Esophagus squamous epithelium (tissue), 5 donors: ENCODE measurements at places on chromosomes 6 and 20.

DNA sequence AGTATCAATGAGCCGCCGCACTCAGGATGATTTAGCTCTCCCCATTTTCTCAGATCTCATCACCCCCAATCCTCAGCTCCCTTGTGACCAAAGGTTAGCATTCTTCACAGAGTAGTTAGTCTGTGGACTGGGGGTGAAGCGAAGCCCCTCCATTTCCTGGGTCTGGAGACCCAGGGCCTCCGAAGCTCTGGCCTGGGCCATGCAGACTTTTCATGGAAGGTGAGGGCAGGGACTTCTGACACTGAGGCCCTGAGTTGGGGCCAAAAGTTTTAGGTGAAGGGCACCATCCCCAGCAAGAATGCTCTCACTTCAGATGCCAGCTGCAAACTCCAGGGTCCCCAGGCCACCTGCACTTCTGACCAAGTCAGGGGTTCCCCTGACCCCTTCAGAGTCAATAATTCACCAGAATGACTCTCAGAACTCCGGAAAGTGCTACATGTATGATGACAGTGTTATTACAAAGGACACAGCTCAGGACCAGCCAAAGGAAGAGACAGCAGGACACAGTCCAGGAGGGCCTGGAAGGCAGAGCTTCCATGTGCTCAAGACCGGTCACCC, 65.7 kb upstream of the DUSP22 start:
- DNase-seq: no peak

GRCh38 chr6:137964876-137965275, 97.8 kb downstream of the TNFAIP3 start:
- DNase-seq: no peak

GRCh38 chr20:45229264-45230056, 8.3 kb downstream of the SEMG2 start:
- DNase-seq: no peak

DNA sequence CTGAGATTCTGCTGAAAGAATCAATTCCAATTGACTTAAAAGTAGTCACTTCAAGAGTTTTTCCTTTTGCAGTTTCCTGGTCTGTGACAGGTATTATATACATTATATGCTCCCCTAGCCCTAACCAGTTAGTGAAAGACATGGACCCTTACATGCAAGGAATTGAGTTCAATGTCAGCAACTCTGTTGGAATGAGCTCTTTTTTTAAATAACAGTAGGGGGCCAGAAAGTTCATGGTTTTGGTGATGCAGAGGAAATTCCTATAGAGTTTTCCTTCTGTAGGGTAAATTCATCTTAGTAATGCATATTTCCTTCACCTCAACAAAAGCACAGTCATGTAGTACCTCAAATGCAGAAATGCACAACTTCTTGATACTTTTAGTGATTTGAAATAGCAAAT, 172.2 kb downstream of the KIF6 start:
- no peak for DNase-seq

- no peak for DNase-seq
These were observed 643.5 kb upstream of the ID4 start for GRCh38 chr6:19193624-19194023.

DNA sequence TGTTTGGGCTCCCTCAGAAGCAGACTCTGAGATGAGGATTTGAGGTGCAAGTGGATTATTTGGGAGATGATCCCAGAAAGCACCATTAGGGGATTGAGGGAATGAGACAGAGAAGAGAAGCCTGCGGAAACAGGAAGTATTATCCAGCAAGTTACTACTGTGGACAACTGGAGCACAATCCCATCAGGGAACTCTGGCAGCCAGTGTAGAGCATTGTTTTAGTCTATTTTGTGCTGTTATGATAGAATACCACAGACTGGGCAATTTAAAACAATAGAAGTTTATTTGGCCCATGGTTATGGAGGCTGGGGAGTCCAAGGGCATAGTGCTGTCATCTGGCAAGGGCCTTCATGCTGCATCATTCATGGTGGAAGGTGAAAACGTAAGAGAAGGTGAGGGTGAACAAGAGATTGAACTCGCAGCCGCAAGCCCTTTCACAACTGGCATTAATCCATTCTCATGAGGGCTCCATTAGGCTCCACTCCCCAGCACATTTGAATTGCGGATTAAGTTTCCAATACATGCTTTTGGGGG, 43.5 kb upstream of the SLC9A8 start:
- DNase-seq: no peak

DNA sequence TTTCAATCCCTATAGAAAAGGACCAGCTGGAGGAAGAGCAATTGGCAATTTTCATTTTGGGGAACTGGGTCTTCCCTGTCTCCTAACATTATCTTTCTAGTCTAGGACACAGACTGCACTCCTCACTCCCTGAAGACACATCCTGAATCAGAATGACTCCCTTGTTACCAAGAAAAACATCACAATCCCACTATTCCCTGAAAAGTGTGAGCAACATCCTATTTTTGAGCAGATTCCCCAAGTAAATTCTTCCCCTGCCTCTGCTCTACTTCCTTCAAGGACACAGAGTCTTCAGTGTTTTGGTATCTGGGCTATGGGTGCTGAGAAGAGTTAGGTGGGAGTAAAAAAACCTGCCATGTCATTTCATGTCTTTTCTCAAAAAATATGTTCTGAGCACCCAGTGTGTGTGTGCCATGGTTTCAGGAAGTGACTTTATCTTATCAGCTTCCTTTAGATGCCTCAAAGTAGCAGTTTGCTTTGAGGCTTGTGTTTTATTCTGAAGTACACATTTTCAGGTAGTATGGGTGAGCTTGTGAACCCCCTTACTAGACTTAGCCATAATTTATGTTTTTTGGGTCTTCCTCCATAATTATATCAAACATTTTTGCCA, 12.4 kb downstream of the LAMA4 start:
- DNase-seq: no peak

- no peak for DNase-seq
These were observed 24.7 kb downstream of the POFUT1 start for GRCh38 chr20:32232326-32232886.

GRCh38 chr20:48783533-48784272, 44.1 kb downstream of the PREX1 start:
- no peak for DNase-seq

DNA sequence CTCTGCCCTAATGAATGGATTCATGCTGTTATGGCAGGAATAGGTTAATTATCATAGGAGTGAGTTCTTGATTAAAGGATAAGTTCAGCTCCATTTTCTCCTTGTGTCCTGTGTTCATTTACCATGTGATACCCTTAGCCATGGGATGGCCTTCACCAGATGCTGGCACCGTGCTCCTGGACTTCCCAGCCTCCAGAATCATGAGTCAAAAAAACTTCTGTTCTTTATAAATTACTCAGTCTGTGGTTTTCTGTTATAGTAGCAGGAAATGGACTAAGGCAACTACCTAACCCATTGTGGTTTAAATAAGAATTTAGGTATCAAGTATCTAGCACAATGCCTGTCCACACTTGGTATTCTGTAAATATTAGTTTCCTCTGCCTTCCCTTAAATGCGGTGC, 223.5 kb downstream of the MEI4 start:
- no peak for DNase-seq

DNA sequence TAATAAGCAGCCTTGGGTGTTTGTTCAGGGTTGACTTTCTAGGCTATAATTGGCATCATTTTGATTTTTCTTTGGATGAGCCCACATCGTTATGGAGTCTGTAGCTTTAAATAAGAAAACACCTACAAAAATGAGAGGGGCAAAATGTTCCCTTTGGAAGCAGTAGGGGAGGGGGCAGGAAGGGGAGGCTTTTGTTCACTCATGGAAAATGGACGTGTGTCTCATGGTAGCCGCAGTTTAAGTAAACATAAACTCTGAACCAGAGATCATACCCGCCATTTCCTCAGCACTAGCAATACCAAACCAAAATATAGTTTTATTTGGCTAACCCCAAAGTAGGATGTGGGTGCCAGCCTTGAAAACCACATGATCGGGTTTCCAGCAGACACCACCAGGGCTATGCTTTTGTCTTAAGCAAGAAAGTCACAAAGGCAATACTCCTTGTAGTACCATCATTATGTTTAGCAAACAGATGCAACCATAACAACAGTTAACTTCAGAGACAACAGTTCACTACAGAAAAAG, 572.5 kb upstream of the JAG1 start:
- DNase-seq: no peak

DNA sequence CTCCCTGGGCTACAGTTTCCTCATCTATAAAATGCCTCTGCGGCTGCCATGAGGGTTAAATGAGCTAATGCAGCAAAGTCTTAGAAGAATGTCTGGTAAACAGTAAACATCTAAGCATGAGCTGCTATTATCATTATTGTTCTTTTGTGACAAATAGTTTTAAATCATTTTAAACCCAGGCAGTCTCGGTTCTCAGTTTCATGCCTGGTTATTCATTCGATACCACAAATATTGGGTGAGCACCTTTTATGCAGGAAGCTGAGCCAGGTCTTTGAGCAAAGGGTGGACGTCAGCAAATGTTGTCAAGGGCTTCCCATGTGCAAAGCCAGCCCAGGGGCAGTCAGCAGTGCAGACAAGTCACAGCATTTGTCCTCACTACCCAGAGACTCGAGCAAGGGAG, 128.7 kb downstream of the NFATC2 start:
- DNase-seq: no peak

- no peak for DNase-seq
These were observed 536.0 kb downstream of the RFPL4B start for GRCh38 chr6:112883095-112883494.

DNA sequence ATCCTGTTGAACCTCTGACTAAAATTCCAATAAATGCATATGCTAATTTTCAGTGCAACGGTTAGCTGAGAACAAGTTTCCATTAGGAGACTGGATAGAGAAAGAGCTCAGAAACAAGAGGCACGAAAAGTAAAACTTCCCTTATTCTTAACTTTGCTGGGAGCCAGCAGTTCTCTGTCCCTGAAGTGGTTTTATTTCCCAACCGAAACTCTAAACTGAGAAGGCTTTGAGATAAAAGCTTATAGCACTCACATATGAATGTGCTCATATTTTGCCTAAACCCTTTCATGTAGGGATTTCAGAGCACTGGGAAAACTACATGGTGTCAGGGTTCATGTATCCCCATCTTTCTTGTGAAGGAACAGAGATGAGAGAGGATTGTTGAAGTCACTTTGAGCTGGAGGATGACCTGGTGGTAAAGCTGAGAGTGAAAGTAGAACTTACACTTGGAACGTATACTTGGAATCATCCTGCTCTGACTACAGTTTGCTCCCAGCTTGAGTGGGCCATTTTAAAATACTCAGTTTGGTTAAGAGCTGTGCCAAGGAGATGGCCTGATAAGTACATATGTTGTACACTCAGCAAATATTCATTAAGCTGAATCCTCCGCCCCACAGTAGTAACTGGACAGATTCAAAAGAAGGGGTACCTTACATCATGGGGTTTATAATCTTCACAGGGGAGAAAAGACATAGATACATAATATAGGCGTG, 324.2 kb upstream of the CNR1 start:
- DNase-seq: no peak

- no peak for DNase-seq
These were observed 727.4 kb upstream of the CITED2 start for GRCh38 chr6:140101818-140102217.

DNA sequence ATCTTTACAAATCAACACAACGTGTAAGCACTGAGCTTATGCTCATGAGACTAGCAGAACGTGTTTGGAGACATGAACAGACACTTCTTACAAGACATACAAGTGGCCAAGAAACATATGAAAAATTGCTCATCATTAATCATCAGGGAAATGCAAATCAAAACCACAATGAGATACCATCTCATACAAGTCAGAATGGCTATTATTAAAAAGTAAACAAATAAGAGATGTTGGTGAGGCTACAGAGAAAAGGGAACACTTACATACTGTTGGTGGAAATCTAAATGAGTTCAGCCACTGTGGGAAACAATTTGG, 327.9 kb upstream of the SOX4 start:
- DNase-seq: no peak
